Activated naive CD4-positive, alpha-beta T cell treated with anti-CD3 and anti-CD28 coated beads, Interleukin-2, amount 50 U/mL, for 16 hours (primary cell): ENCODE measurements at places on chromosomes 1 and 21.

DNA sequence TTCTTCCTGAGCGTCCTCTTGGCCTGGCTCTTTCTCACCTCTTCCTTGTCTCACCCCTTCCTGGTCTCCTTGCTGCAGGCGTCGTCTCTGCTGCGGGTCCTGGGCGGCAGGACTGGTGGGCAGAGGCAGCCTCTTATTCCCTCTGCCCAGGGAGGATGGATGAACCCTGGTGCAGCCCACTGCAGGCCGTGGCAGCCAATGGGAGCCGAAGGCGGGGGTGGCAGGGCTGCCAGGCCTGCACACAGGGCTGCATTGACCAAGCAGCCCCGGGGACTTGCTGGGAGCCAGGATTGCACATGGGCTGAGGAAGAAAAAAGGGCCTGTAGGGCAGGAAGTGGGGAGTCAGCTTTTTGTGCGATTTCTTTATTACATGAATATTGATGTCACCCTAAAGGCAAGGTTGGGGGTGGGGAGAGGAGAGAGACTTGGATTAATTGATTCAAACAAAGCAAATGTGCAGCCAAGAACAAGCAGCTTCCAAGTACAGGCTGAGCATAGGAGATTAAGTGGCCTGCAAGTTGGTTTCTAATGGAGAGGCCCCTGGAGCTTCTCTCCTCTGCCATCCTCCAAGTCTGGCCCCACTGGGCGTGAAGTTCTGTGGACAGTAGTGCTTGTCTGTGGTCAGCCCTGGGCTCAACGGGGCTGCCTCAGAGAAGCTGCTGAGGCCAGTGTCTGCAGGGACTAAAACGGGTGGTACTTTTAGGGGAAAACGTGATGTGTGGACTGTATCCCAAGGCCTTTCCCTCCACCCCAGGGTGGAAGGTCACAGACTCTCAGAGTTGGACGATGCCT lies at the start of gene S100B:
TSS of gene S100B (minus strand) at position 108 of the 792 bp plus-strand sequence. CDS start 2,667 bp downstream, outside the sequence.
- DNase-seq: no peak

DNA sequence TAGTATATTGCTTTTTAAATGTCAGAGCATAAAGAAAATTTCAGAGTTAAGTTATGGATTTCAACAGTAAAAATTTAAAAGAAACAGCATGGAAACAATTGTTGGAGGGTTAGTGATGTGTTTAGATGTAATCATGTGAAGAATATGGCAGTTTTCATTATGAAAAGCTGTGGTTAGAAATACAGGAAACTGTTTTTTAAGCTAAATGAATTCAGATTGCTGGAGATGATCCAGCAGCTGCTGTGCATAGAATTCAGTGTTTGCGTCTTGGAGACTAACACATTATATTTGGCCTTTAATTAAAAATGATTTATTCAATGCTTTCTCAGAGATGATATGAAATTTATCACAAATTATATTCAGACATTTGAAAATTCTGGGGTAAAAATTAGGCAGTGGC lies 273.6 kb upstream of the LRRC7 start:
- DNase-seq: no peak

DNA sequence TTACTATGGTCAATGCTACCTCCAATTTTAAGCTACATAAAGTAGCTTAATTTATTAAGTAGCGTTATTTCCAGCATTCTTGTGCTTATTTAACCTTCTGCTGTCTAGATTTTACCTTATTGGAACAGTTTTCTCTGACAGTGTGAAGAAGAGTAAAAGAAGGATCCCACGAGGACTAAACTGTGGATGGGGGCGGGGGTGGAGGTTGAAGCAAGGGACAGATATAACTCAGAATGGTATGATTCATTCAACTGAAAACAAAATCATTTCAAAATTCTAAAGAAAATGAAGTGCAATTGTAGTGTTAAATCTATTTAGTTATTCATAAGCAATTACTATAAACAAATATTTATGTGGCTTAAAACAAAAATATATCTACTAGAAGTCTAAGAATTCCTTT lies 11.5 kb upstream of the VAV3 start:
- DNase-seq: no peak

DNA sequence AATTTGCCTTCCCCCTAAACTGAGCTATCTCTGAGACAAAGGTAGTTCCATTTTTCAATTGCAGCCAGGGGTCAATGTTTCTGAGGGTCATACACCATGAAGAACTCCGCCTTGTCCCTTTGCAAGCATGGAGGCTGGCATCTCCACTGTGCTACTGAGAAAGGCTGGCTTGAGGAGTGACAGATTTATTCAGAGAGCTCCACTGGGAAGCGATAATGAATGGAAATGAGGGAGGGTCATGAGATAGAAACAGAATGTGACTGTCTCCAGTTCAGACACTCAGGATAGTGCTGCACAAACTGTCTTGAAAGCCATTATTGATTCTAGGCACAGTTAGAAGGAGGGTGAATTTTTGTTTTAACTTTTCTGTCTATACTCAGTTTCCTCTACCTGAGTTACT lies 197.5 kb downstream of the ZNF326 start:
- DNase-seq: no peak

DNA sequence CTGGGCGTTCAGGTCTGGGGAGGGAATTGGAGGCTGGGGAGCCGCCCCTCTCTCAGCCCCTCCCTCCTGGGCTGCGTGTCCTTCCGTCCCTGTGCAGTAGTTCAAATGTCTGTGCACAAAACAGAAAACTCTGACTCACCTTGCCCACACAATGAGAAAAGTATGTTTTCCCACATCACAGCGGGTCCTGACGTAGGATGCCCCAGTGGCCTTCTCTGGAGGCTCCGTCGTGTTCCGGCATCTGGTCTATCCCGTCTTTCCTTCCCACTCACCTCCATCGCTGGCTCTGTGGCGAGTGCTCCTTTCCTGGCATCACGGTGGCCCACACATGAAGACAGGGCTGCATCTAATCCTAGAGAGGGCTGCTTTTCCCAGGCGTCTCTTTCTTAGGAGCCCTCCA lies 224.0 kb downstream of the KAZN start:
- DNase-seq: no peak

- no peak for DNase-seq
Observed at GRCh38 chr21:41920476-41920875, 33.3 kb downstream of the C2CD2 start.

DNA sequence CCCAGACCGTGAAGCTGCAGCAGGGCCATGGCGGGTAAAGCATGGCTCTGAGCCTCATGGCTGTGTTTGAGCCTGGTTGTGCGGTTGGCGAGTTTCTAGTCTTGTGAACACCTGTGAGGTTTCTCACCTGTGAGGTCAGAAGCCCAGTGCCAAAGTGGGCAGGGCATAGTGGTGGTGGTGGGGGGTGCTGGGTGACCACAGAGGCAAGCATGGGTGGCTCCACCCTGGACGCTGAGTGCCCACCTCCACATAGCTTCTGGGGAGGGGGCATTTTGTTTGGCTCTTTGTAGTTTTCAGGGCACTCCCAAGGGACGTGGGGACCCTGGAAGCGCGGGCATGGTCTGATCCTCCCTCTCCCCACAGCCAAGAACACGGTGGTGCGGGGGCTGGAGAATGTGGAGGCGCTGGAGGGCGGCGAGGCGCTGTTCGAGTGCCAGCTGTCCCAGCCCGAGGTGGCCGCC lies 91.1 kb downstream of the TRIM11 start:
- peak; percentile 5 for DNase-seq

GRCh38 chr1:1832820-1833219 lies 54.5 kb upstream of the NADK start:
- DNase-seq: no peak

- DNase-seq: no peak
Observed at GRCh38 chr1:15592285-15592684, 7.4 kb upstream of the AGMAT start.

DNA sequence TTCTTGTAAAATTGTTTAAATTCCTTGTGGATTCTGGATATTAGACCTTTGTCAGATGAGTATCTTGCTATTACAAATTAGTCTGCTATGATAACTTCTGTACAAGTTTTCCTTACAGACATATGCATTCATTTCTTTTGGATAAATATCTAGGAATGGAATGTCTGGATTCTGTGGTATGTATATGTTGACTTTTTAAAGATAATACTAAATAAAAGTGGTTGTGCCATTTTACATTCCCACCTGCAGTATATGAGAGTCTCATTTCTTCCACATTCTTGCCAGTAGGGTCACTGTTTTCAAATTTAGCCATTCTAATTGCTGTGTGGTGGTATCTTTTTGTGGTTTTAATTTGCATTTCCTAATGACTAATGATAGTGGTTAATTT lies 53.9 kb downstream of the SYDE2 start:
- DNase-seq: no peak

DNA sequence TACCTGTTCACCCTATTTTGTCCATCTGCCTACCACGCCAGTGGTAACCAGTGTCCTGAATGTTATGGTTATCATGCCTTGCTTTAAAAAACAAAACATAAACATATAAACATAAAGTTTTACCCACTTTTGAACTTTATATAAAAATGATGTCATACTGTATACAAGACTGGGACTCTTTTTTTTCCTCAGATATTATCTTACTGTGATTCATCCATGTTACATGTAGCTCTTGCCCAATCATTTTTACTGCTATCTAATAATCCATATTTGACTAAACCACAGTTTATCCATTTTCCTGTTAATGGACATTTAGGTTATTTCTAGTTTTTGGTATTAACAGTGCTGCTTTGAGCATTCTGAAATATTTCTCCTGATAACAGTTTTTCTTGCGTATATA lies 78.8 kb downstream of the GPR161 start:
- no peak for DNase-seq

GRCh38 chr1:163842571-163842970 lies 520.8 kb downstream of the NUF2 start:
- DNase-seq: no peak

- DNase-seq: peak; percentile 70
Observed at GRCh38 chr1:39410915-39411436, 80.5 kb upstream of the BMP8A start.

GRCh38 chr1:30089024-30089430 lies 634.4 kb downstream of the MATN1 start:
- DNase-seq: no peak

GRCh38 chr1:6257541-6258069 lies 3.3 kb downstream of the GPR153 start:
- DNase-seq: no peak

GRCh38 chr1:26560403-26560780 lies 30.8 kb downstream of the RPS6KA1 start:
- no peak for DNase-seq

DNA sequence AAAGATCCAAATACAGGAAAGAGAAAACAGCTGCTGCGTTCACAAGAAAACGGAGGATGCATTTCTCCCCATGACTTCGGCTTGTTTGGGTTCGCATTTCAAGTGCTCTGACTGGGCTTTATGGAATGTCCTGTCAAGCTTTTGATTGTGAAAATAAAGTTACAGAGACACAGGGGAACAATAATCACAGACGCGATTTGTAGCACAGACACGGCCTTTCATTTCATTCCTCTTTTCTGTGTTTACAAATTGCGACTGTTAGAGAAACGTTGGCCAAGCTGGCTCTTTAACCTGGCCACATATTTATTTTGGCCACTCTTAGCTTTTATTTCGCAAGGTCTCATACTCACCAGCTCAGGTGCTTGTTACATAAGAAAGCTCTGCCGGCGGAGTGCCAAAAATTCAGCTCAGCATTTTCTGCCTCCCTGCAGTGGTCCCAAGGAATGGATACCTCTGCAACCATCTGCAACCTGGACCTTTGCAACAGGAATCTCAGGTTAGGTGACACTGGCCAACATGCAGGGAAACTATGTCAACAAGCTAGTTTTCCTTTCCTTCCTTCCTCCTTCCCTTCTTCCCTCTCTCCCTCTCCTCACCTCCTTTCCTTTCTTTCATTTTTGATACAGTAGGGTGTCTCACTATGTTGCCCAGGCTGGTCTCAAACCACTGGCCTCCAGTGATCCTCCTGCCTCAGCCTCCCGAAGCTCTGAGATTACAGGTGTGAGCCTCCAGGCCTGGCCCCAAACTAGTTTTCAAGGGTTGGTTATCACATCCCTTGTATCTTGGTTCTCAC lies 58.2 kb upstream of the SLC45A1 start:
- no peak for DNase-seq

DNA sequence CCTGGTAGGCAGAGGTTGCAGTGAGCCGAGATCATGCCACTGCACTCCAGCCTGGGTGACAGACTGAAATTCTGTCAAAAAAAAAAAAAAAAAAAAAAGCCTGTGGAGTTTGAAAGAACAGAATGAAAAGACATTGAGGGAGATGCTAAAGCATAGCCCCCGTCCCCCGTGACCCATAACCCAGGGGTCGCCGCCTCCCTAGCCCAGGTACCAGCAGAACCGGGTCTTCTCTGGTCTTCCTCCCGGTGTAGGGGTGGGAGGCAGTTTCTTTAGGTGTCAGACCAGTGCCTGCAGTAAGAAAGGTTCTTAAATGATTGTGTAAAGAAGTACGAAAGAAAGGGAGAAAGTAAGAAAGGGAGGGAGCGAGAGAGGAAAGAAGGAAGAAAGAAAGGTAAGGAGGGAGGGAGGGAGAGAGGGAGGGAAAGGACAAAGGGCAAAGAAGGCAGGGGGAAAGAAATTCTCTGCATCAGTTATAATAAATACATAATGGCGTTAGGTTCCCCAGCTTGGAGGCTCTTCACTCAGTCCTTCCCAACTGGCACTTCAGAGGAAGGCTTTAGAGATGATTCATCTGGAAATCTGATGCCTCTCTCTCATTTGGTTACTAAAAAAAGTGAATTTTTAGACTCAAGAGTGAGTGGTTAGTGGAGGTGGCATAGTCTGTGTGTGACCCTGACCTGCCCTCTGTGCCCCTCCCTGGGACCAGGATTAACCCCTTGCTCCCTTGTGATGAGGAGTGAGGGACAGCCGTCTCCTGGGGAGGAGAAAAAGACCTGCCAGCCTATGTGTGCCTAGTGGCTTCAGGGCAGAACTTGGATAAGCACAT lies 1.1 kb downstream of the IL24 start:
- no peak for DNase-seq

- DNase-seq: peak; percentile 38
Observed at GRCh38 chr21:41369105-41369919, 7.5 kb downstream of the MX2 start.

GRCh38 chr1:23673086-23673813 lies 18.4 kb upstream of the RPL11 start:
- DNase-seq: no peak

DNA sequence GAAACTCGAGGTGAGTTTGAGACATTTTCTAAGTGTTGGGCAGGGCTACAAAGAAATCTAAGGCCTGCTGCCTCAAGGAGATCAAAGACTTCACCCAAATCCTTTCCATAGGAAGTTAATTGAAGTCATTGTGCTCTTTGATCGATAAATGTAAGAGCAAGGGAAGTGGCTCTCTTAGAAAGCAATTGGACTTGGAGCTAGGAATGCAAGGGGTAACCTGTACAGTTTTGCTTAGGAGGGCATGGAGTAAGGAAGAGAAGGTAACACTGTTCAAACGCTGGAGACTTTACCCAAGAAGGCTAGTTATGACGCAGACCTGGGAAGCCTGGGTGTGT lies 418.0 kb upstream of the PROX1 start:
- no peak for DNase-seq

GRCh38 chr1:230054092-230054749 lies 12.8 kb upstream of the GALNT2 start:
- no peak for DNase-seq
